ENCODE measurements at places on chromosomes 7 and 10. TPM values are rescaled to one million over a fixed set of nuclear protein-coding genes. Genes with fewer than 3 reads are reported as not detected.

ASAH2 gene
- total RNA-seq = 3.6 TPM

LBX1 gene
- not detected for total RNA-seq

CLRN3 gene
- not detected for total RNA-seq

MYO1G gene
- total RNA-seq = 572 TPM

RASSF4 gene
- 0.50 TPM for total RNA-seq

DNA sequence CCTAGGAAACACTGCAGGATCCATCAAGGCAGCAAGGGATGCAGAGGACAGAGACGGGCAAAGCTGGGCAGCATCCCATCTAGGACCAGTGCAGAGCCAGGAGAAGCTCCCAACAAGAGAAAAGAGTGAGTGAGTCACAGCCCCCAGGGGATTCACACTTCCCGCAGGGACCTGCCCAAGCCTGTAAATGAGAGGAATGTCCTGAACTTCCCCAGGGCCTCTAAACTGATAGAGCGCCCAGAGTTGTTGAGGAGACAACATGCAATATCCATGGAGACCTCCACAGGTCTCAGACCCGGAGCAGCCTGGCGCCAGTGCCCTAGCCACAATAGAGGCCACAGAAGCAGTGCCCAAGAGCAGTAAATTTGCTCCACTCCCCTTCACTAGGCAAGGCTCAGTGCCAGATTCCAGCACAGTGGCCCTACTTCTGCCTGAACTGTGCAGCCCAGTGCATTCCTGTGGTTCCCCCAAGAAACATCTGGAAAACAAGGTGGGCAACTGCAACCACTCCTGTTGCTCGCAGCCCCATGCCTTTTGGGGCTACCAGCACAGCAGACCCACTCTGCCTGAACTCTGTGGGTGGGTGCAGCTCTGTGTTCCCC, 567.5 kb downstream of the POM121L12 start:
- no peak for DNase-seq

- DNase-seq = no peak
These were observed 82.3 kb downstream of the AOAH start for GRCh38 chr7:36642010-36642409.

DNA sequence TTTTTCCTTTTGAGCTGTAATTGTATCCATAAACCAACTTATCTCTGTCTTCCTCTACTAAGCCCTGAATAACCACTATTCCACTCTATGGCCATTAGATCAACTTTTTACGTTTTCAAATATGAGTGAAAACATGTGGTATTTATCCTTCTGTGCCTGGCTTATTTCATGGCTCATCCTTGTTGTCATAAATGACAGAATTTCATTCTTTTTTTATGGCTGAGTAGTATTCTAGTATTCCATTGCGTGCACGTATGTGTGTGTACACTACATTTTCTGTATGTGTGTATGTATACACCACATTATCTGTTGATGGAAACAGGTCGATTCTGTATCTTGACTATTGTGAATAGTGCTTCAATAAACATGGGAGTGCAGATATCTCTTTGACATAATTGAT, 11.1 kb downstream of the CDK1 start:
- DNase-seq = no peak

- no peak for DNase-seq
These were observed 35.4 kb downstream of the CCNY start for GRCh38 chr10:35371731-35372130.

DNA sequence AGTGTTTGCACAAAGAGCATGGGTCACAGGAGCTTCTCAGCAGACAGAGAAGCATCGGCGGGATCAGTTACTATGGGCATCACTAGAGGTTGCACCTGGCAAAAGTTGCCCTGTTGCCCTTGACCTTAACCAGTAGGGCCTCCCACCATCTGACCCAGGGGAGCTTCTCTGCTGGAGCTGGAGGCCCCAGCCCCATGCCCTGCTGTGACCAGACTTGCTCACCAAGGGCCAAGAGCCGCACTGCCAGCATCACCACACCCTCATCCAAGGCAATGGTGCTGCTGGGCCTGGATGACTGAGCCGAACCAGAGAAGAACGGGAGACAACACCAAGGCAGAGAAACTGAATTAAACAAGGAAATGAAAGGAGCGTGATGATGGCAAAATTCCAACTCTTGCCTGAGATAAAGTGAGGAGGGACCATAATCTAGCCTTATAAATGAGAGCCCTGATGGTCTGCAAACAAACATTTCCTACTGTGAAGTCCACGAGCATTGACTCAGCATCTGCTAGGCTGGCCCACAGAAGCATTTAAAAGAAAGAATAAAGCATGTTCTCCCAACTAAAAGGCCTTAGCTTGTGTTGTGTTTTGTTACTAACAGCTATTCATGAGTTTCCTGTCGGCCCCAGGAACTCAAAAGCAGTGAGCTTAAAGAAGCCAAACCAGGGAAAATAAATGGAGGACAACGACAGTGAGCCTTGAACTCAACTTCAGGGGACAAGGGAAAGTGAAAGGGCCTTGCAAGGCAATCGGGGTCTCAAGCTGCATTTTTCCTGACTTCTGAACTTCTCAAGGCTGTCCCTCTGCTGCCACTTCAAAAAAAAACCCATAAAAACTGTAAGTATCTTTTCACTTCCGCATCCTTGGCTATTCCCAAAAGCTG, 60.4 kb downstream of the AFAP1L2 start:
- DNase-seq = no peak

Data from activated CD4-positive, alpha-beta memory T cell treated with anti-CD3 and anti-CD28 coated beads, Interleukin-2, amount 10 ng/mL, durations not matched to agents 7 days and 5 days (primary cell).